ENCODE measurements at places on chromosomes 2 and 18.

GRCh38 chr2:8148260-8149006 is 533.4 kb upstream of the ID2 start:
- DNase-seq: no peak

DNA sequence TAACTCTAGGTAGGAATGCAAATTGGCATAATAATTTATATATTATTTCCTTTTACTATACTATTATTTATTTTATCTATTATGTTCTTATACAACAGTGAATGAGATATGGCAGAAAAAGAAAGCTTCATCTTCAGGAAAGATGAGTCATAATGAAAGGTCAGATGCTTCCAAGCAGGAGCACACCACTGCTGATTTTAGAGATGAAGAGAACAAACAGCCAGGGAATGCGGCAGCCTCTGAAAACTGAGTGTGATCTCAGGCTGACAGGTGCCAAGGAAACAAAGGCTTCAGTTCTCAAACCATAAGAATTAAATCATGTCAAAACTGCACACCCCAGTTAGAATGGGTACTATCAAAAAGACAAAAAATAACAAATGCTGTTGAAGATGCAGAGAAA is 149.0 kb downstream of the CCDC178 start:
- DNase-seq: no peak

DNA sequence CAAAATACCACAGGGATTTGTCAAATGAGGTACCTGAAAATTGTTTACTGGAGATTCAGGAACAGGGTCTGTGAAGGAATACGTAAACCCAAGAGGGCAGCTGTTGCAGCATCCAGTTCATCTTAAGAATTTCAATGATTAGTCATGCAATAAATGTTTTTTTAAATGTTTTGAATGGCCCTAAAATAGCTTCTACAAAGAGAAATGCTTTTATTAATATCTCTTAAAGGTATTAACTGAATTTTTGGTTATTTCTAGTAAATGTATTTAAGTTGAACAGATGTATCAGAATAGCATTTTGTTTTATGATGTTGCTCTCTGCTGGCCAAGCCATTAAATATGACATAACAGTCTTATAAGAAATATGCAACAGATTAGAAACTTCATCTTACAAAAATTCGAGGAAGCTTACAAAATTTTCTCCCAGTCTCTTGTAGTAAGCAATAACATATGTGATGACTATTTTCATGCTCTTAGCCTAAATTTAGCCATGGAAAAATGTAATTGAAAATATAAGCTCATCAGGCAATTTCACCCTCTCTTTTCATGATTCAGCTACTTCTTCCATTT is 863.9 kb downstream of the SUCLG1 start:
- DNase-seq: no peak

DNA sequence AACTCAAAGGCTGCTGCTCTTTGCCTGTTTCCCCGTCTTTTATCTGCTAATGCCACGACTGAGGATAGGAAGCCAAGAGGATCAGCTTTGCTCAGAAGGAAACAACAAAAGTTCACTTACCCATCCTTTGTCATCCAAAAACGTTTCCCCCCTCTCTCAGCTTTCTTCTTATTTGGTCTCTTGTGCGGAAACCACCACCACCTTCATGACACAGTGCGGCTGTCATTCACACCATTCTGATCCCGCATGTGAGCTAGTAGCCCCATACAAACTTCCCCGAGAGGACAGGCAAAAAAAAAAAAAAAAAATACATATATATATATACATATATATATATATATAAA is 656 bp downstream of the LRRTM4 start:
- no peak for DNase-seq

GRCh38 chr18:79465392-79465991 is 69.8 kb downstream of the NFATC1 start:
- DNase-seq: no peak

DNA sequence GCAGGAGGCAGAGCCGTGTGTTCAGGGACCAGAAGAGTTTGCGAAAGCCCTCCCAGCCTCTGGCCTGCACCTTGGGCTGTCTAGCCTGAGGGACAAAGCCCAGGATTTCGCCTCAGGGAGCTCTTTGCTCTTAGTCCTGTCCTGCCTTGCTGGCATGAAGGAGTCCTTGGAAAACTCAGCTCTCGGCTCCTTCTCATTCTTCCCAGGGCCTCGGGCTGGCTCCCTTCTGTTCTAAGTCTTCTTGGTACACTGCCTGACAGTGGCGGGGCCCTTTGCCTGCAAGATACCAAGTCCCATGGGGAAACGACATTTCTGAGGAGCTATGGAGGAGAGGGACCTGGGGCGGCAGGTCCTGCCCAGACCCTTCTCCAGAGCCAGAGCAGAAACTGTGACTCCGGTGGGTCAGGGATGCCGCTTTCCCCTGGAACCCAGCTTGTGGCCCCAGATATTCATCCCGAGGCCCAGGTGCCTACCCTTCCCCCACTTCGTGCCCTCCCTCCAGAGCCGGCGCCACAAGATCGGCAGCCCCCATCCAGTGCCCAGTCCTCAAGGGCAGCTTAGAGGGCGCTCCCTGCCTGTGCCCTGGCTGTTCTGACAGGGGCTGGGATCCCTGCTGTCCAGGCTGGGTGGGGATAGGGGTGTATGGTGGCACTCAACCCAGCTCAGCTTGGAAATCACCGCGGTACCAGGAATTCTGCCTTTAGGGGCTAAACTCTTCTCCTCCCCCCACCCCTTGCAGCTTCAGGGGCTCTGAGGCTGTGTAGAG is 5.5 kb upstream of the CYP26B1 start:
- no peak for DNase-seq

DNA sequence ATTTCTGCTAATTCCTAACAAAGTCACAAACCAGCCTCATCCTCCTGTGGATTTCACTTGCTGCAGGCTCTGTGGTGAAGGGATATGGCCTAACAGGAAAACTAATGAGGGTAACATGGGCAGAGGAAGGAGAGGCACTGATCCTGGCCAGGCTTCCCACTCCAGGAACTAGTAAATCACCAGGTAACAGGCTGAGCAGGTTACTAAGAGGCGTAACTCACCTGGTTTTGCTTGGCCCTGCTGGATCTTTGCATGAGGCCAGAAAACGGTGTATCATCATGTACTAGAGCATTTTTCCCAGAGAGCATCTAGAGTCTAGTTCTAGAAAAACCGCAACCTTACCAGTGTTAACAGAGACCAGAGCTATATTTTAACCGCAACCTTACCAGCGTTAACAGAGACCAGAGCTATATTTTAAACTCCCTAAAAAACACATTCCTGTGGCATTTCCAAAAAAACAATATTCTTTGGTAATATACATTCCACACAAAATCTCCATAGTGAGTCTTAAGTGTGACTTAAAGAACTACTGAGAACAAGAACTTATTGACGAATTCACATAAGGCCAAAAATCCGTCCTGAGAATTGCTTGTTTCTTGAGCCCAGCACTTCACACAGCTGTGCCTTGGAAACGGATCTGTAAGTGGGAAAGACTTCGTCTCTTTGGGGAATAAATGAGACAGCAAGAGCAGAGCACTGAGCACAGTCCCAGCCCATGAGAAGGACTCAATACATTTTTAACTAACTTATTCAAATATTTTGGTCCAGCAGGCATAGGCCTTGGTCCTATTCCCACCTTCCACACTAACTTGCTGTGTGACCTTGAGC is 43.4 kb downstream of the DPP4 start:
- no peak for DNase-seq

DNA sequence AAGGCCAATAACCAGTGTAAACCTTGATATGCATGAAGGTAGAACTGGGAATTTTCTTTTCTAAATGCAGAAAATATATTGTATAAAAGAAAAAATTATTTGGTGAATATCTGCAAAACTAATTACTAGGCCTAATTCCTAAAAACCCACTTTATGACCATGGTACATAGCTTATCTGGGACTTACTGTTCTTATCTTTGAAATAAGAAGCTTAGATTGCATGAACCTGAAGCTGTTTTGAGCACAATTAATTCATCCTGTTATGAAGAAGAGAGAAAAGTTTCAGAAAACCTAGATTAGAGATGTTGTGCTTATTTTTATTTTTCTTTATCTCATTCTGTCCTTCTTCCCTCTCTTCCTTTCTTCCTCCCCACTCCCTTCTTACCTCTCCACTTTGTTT is 235.0 kb downstream of the GULP1 start:
- DNase-seq: no peak

- no peak for DNase-seq
These were observed 9.5 kb downstream of the CEBPZOS start for GRCh38 chr2:37205689-37206341.

DNA sequence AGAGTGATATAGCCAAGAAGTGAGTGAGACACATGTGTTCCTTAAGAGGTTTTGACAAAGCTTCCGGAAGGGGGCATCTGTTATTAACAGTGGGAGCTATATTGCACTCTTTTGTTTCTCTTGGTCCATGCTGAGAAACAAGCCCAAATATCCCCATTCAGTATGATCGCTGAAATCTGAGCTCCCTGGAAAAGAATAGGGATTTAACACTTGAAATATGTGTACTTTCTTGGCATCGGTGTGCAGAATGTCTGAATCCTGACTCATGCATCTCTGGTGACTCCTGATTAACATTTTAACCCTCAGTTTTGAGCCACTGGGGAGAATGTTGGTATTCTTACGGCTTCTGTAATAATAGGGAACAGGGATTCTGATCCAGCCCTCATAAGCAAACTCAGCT is 448.1 kb downstream of the TSN start:
- no peak for DNase-seq

DNA sequence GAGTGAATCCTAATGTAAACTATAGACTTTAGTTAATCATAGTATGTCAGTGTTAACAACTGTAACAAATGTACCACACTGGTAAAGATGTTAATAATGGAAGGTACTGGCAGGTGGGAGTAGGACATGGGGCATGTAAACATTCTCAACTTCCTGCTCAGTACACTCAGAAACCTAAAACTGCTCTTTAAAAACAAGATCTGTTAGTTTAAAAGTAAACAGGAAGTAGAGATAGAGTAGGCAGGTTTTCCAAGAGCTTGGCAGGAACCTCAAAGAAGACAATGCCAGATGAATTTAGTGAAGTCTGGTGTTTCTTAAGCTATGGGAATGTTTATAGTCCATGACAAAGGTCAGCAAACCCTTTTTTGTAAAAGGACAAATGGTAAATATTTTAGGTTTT is 46.6 kb downstream of the CCDC138 start:
- DNase-seq: no peak

- DNase-seq: no peak
These were observed 35.5 kb downstream of the ITGA6 start for GRCh38 chr2:172462849-172463381.

DNA sequence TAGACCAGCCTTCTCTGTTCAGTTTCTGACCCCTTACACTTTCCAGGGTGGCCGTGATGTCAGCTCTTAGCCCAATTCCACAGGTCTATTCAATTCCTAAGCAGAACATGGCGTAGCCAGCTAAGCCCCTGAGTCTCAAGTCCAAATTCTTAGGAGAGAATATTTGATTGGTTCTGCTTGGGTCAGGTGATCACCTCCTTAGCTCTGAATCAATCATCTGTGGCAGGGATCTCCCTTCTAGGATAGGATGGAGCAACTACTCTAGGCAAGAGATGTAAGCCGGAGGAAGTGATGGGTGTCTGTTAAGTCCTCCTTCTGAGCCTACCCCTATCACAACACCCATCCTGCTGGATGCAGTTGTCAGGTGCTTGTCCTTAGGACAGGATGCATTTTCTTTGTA is 11.1 kb downstream of the UCN start:
- no peak for DNase-seq

DNA sequence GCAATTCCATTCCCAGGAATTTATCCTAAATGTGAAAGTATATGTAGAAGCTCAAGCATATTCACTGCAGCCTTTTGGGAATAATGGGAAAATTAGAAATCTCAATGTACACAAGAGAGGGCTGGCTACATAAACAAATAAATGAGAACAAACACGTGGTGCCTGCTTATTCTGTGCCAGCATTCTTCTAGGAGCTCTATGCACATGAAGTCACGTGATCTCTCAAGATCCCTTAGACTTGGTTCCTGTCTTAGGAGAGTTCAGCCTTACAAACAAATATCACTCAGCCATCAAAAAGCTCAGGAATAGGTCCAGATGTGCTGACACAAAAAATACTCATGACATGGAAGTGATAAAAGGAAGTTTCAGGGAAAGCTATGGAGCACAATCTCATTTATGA is 92.9 kb upstream of the SP3 start:
- DNase-seq: no peak

- DNase-seq: no peak
These were observed 44.5 kb upstream of the CHN1 start for GRCh38 chr2:175049661-175050060.

DNA sequence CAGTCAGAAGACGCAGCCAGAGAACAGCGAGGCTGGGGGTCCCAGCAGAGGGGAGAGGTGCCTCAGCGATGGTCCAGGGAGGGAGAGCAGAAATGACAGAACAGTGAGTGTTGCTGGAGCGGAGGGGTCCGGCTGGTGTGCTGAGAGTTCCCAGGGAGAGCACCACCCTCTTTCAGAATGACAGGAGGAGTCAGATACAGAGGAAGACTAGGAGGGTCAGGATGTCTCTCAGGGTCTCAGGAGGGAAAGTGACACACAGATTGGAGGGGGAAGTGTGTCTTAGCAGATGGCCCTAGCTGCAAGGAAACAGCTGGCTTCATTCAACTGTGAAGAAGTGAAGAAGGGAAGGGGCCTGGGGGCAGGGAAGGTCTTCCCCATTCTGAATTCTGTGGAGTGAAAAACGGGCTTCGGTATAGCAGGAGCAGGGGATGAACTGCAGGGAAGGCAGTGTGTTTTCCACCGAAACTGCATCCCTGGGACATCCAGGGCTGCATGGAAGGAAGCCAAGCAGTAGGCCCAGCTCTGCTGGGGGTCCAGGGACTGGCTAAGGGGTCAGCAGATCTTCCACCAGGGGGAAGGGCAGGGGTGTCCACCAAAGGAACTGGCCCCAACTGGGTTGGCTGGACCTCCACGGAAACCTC is 90.0 kb upstream of the OTOS start:
- DNase-seq: no peak

DNA sequence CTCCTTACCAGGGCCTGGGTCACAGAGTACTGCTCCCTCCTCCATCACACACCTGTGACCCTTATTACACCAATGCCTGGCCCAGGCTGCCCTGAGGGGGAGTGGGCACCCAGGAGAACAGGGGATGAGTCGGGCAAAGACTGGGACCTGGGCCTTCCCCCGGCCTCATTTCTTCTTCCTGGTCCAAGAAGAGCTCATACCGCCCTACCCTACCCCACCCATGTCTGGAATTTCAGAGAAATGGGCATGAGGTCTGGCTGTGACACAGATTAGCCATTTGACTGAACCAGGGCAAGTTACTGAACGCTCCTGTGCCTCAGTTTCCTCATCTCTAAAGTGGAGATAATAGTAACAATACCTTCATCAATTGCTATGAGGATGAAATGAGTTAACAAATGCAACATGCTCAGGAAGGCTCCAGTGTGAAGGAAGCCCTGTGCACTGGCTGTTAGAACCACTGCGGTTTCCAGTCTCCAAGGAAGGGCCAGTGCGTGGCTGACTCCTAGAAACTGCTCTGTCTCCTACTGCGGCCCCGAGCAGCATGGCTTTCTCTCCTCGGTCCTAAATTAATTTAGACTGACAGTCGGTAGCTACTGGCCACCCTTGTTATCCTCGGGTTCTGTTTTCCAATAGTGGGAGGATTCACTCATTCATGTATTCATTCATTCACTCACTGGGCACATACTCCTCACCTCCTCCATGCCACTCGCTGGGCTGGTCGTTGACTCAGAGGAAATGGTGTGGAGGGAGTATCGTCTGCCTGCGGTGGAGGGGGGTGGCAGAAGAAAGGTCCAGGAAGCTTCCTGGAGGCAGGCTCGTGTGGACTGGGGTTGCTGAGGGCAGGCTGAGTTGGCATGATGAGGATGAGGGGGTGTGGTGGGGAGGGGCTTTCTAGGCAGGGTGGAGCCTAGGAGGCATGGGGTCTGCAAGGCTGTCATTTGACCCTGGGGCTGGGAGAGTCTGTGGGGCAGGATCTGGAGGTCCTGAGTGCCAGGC is 175.6 kb downstream of the GLI2 start:
- no peak for DNase-seq
